ENCODE measurements at places on chromosomes 6 and 20.

GRCh38 chr6:131966443-131966842 lies 15.3 kb upstream of the CCN2 start:
- no peak for DNase-seq

GRCh38 chr6:13415283-13415682 lies 72.1 kb downstream of the GFOD1 start:
- DNase-seq: no peak

- no peak for DNase-seq
Measured at GRCh38 chr20:4036351-4036750, 21.0 kb upstream of the RNF24 start.

DNA sequence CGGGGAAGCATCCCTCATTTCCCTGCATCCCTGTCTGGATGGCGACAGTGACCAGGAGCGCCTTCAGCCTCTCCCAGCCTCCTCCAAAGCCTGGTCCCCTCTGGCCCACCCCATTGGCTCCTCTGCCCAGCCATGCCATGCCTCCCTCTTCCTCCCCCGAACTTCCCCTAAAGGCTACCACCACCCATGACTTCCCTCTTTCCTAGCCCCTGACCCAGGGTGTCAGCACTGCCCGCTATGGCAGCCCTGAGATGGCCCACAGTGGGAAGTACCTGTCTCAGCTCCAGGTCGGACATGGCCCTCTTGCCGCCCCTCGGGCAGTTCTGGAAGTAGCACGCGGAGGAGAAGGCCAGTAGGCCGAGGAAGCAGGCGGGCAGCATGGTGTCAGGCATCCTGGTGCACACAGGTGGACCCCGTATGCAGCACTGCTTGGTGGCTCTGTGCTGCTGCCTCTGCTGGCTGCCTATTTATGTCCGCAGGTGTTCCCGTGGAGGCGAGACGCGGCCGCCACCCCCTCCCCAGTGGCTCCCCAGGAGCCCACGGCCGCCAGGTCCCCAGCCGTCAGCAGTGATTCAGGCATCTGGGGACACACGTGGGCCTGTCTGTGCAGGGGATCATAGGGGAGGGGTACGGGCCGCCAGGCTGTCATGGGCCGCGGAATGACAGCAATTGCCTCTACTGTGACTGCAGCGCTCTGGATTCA lies at the start of gene AVP:
Gene AVP (minus strand): TSS at position 442 of the 703 bp plus-strand sequence. CDS start 50 bp downstream, at position 392.
- no peak for DNase-seq

DNA sequence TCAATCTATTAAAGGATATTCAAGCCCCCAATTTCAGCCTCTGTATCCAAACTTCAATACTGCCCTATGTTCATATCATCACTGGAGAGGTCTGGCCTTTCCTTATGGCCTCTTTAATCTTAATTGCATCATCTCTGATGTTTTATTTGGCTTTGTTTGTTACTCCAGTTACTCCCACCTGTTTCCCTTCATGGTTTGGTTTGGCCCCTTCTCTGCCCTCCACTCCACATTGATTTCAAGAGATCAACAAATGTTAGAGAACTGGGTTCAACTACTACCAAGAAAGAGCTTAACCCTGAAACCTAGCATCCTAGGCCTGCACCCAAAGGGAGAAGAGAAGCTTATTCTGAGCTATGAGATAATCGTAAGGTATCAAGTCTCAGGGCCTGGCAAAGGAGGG lies 221.6 kb downstream of the LAMA2 start:
- no peak for DNase-seq

GRCh38 chr6:74733830-74734620 lies 471.8 kb downstream of the COL12A1 start:
- DNase-seq: no peak

- DNase-seq: no peak
Measured at GRCh38 chr20:50887576-50887975, 43.7 kb downstream of the ADNP start.

GRCh38 chr20:58492074-58492718 lies 23.0 kb downstream of the APCDD1L start:
- DNase-seq: no peak

GRCh38 chr6:25220857-25221256 lies 58.3 kb upstream of the CARMIL1 start:
- no peak for DNase-seq

GRCh38 chr6:111971181-111971841 lies 82.6 kb upstream of the CCN6 start:
- DNase-seq: no peak

DNA sequence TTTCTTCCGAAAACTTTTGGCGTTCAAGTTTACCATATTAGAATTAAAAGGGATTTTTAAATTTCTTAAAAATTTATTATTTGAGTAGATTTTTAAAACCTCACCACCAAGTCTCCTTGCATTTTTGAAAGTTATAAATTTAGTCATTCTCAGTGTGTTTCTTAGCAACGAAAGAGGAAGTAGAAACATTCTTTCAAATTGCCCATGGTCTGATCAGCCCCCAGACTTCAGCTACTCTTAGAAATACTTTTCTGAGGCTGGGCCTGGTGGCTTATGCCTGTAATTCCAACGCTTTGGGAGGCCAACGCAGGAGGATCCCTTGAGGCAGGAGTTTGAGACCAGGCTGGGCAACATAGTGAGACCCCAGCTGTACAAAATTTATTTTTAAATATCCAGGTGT lies 15.1 kb upstream of the RTF2 start:
- no peak for DNase-seq

GRCh38 chr6:111750753-111751673 lies 122.2 kb downstream of the FYN start:
- no peak for DNase-seq

- no peak for DNase-seq
Measured at GRCh38 chr6:89483111-89483720, 50.3 kb downstream of the ANKRD6 start.

DNA sequence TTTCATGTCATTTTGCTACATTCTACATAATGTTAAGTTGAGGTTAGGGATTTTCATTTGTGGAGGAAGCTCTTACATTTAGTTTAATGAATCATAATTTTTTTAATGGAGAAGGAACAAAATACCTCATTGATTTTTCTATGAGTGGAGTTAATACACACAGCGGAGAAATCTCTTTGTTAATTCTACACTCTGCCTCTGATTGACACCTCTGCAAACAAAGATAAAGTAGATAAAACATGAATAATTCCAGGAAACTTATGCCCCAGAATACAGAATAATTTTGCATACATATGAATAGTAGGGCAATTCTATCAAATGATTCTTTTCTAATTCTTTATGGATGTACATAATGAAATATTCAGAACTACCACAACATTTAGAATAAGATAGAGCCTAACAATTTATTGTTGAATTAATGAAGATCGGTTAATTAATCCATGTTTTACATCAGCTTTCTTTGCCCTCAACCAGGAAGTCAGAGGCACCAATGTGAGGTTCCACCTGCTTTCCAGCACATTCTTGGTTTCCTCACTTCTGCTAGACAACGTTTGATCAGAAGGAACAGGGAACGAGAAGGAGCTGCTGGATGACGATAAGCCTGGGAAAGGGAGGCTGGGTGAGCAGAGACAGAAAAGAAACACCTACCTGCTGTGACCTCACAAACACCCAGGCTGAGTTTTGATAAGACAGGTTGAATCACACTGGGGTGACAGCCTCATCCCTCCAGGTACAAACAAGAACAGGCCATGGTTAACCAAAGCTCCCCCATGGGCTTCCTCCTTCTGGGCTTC lies 4.3 kb downstream of the OR2H1 start:
- DNase-seq: no peak

DNA sequence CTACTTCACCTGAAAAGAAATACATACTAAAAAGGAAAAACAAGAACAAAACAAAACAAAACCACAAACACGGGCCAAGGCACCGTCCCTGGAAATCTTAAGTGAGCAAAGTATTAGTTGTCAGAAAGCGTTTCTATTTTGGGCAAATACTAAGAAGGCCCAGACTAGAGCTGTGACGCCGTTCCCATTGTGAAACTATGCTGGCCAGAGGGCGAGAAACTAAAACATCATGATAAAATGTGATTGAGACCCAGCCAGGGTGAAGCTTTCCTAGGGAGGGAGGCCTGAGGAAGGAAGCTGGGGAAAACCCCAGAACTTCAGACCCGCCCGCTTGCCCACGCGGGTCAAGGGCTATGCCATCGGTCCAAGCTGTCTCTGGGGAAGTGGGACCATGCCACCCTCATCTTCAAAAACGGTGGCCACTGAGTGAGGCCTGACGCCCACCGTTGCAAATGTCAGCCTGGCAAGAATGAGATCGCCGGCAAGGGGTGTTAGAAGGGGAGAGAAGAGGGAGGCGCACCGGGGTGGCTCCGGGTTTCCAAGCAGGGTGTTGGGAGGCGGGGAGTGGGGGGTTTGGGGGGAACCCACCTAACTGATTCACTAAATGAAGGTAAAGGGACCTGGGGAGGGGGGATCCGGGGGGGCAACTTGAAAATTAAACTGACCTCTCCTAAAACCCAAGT lies 1950.9 kb upstream of the DEFB115 start:
- no peak for DNase-seq

DNA sequence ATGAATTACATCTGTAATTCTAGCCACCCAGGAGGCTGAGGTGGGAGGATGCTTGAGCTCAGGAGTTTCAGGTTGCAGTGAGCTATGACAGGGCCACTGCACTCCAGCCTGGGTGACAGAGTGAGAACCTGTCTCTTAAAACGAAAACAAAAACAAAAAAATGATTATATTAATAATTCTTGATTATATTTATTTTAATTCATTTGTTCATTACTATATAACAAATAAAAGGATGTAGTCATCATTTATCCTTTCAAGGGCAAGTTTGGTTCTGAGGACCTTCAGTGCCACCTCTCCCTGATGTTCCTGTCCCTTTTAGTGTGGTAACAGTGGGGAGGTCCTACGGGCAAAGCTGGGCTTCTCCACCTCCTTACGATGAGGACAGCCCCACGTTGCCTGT lies 167.1 kb upstream of the SCGN start:
- DNase-seq: no peak

DNA sequence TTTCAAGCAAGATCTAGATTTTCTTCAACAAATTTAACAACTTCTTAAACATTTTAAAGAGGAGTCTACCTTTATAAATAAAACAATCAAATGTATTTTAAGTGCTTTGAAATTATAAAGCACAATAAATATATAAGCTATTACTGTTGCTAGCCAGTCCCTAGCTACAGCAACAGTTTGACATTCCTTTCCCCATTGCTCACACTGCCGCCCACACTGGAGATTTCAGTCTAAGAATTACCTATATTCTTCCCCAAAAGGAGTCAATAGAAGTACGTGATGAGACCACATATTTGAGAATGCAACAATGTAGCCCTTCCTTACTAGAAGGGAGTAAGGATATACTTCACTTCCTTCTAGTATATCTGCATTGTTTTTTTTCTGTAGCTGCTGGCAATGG lies 65.3 kb upstream of the RNF146 start:
- DNase-seq: no peak

GRCh38 chr6:14066782-14067406 lies 50.7 kb upstream of the CD83 start:
- peak; percentile 74 for DNase-seq

DNA sequence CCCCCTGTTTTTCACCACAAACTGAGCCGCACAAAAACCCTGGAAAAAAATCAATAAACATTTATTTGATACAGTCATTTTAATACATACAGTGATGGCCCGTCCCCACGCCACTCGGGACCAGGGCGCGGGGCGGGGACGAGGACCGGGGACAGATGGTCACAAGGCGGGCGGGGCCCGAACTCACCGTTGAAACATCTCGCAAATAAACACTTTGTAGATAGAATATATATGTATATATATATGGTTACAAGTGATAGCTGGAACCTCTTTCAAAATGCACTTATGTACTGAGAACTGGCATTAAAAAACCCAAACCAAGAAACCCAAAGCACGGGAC lies 418 bp upstream of the UCKL1 start:
- no peak for DNase-seq

- no peak for DNase-seq
Measured at GRCh38 chr6:41442800-41443501, 103.2 kb upstream of the FOXP4 start.

DNA sequence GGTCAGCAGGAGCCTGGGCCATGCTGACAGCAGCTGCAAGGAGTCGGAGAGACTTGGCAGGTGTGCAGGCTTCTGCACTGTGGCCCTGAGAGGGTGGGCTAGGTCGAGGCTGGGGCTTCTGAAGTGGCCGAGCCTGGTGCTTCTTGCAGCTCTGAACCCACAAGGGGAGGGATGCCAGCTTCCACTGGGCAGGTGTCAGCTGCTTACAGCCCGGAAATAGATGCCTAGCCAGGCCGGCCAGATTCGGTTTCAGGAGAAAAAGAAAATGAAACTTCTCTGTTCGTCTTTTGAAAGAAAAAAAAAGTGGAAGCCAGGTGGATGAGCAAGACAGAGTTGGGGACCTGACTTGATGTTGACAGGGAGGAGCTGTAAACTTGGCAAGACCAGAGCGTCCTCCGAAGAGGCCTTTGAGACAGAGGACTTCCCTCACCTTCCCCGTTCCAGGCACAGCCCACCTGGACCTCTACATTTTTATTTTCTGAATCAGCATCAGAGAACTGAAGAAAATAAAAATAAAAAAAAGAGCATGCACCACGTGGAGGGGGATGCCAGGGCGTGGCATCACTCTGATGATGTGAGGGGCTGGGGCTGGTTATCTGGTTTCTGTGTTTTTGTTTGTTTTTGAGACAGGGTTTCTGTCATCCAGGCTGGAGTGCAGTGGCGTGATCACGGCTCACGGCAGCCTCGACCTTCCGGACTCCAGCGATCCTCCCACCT lies at the start of gene ZBP1:
Gene ZBP1 (minus strand): TSS at position 153 of the 717 bp plus-strand sequence. CDS start 131 bp downstream, at position 22.
- no peak for DNase-seq

DNA sequence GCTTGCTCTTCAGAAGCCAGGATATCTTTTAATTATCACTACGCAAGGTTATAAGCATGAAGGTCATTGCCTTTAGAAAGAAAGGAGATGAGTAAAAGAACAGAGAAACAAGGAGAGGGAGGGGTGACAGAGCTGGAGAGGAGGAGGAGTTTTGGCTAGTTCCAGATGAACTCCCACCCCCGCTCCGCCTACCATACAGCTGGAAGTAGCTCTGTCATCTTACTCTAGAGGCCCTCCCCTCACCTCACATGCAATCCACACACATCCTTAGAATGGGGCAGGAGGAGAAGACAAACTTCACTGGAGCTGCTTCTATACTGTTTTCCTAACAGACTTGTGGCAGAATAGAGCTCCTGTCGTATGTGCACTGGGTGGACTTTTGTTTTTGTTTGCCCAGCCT lies 144.7 kb downstream of the SCML4 start:
- no peak for DNase-seq

GRCh38 chr6:40692337-40692736 lies 105.2 kb upstream of the LRFN2 start:
- no peak for DNase-seq
